ENCODE measurements at places on chromosomes 7 and 10. TPM values are rescaled to one million over a fixed set of nuclear protein-coding genes. Genes with fewer than 3 reads are reported as not detected.
A peak's percentile ranks its signal among the peaks of the same experiment; 100 is the strongest.

GIMAP6 gene
- 37.3 TPM for total RNA-seq

BLOC1S2 gene
- total RNA-seq = 19.9 TPM

PIK3AP1 gene
- 10.6 TPM for total RNA-seq

C10orf105 gene
- not detected for total RNA-seq

FBXW4 gene
- 82.4 TPM for total RNA-seq

ZPBP gene
- 0.62 TPM for total RNA-seq

ZNF239 gene
- 1.8 TPM for total RNA-seq

MINDY4 gene
- 23.8 TPM for total RNA-seq

SMKR1 gene
- not detected for total RNA-seq

DNA sequence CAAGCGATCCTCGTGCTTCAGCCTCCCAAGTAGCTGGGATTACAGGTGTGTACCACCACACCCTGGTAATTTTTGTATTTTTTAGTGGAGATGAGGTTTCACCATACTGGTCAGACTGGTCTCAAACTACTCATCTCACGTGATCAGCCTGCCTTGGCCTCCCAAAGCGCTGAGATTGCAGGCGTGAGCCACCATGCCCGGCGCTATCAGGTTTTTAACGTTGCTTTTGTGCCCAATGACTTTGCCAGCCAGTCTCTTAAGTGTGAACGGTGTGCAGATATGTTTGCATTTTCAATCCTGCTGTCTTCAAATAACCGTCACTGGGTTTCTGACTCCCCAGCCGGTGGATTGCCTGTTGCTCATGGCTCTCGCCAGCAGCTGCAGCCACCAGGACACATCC is 201.8 kb upstream of the PPP2R2D start:
- DNase-seq = peak; percentile 1

DNA sequence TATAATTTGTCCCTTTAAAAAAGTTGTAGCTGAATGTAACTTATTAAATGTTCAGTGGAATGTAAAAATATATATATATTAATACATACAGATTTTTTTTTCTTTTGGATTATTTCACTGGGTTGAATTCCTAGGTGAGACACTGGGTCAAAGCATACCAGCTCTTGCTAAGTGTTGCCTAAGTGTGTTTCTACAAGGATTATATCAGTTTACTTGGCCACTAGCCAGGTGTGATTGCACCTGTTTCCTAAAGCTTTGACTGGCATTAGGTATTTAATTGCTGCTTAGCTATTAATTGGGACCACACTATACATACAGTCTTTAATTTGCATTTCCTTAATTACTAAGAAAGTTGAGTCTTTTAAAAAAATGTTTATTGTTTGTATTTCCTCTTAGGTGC is 5.5 kb upstream of the ELOVL3 start:
- no peak for DNase-seq

DNA sequence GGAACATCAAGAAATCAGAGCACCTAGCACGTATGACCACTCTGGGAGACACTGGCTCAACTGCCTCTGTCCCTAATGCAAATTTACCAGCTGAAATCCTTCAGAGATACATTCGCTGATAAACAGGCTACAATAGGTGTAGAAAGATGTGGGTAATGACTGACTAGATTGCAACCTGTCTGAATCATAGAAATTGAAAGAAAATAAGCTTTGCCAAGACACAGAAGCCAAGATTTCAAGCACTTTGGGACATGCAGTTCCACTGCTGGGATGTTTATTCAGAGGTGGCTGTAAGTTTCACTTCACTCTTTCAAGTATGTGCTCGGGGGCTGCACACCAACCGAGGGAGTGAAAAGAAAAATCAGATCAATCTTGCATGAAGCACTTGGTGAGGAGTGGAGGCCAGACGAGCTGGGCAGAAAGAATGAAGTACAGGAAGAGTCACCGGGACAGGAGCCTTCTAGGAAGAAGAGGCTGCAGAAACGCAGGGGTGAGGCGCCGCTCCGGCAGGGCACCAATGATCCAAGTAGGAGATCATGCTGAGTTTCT is 276.7 kb downstream of the PARD3 start:
- no peak for DNase-seq

DNA sequence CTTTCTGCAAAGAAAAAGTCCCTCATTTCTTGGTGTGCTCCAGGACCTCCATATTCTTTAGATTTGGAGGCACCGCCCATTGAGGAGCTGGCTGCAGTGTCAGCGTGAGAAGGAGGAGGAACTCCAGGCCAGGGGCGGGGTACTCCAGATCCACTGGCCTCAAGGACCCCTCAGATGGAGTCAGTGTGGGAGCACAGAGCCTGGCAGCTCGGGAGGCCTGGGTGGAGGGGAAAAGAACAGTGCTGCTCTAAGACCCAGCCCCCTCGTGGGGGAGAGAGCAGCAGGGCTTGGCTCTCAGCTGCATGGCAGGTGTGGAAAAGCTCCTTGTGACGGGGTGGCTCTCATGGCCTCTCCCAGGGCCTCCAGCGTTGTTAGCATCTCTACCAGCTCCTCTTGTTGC is 70.5 kb downstream of the ITGB1 start:
- no peak for DNase-seq

DNA sequence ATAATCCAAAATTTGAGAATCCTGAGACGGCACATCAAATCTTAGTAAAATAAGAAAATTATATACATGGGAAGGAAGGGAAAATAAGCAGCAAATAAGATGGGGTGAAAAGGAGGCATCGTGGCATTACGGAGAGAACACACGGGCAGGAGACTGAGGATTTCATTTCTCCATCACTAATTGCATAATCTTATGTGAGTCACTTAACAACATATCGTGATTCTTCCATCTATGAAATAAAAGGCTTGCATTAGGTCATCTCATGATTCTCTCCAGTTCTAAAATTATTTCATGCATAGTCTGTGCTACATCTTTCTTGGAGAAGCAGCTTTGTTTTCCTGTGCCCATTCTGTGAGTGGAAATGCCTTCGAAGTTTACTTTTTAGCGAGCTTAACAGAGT is 288.7 kb downstream of the LRMDA start:
- no peak for DNase-seq

GRCh38 chr7:80480566-80480965 is 31.3 kb downstream of the GNAT3 start:
- no peak for DNase-seq

DNA sequence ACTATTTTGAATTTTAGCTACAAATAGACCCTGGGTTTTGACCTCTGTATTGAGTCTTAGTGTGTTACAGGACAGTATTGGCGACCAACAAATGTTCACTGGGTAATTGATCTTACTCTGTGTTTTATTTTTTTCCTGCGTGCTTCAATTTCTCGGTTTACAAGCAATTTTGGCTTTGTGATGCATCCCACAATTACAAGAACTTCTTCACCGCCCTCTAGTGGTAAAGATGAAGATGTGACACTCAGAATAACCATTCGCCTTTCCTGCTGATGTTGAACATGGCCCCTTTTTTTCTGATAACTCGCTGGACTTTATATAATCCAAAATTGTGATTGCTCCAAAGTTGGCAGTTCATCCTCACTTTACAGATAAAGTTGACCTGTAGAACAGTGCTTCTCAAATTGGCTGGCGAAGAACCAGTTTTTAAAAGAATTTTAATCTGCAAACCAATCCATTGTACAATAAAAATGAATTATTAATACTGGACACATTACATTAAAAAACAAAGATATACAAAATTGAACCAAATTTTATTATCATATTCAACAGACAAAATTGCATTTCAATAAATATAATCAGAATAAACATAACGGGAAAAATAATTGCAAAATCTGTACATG is 20.2 kb upstream of the SMC3 start:
- DNase-seq = no peak

DNA sequence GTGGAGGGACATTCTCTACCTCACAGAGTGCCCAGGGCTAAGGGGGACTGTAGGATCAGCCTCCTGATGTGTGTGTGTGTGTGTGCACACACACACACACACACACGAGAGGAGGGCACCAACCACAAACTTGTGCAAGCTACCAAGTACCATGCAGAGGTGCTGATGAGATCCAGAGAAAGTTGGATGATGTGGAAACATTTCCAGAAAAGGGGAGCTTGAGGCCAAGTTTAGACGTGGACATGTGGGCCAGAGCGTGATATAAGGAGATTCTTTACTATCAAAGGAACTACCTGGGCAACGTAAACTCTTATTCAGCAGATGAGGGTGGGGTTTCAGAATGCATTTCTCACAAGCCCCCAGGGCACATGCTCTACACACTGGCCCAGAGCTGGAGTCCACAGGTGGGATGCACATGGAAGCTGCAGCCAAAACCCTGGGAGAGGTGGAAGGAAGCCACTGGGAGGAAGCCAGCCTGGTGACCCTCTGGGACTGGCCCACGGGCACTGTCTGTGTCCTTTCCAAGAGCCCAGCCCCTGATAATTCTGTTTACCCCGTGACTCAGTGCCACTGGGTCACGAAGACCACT is 53.5 kb downstream of the DLG5 start:
- DNase-seq = no peak

DNA sequence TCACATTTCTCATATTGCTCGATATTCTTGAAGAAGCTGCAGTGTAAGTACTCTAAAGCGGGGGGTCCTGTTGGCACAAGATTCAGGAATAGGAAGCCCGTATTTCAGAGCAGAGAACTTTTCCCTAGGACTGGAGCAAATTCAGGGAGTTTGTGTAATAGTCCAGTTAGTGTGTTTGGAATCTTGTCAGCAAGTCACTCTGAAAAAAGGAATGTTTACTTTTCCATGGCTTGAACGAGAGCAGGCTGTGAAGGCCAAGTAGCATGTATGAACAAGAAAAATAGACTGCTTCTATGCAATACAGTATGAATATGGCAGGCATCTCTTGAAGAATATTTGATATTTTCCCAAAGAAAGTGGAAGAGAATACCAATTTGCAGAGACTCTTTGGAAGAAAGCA is 39.8 kb downstream of the CDC123 start:
- no peak for DNase-seq

DNA sequence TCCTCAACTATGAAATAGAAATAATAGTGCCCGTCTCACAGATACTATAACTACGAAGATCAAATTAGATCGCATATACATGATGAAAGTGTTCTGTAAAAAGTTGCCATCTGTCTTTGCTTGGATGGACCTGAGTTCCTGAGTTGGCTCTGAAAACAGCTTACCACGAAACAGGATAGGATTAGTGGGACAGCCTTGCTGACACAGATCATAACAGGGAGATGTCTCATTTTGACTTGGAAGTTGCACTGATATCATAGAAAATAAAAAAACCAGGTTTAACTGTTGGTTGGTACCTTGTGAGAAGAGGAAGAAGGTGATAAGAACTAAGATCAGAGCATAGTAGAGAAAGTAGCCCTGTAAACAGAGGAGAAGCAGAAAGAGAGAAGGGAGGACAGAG is 79.3 kb upstream of the AGBL3 start:
- DNase-seq = no peak

DNA sequence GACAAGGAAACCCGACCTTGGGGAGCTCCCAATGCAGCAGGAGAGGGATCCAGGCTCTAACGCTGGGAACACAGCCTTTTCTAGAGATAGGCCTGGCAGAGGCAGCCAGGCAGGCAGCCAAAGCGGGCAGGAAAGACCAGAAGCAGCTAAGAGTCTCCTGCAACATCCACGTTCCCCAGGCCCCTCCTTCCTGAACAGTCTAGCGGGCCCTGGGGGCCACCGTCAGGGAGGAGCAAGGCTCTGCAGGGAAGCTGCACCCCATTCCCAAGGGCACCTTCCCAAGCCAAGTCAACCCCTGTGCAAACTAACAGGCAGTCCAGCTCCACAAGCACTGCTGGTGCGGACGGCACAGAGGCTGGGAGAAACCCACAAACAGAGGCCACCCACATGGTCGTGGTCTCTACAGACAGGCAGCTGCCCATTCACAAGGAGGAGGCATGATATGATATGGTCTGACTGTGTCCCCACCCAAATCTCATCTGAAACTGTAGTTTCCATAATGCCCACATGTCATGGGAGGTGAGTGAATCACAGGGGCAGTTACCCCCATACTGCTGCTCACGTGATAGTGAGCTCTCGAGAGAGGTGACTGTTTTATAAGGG is 115.7 kb downstream of the MAD1L1 start:
- peak; percentile 42 for DNase-seq

DNA sequence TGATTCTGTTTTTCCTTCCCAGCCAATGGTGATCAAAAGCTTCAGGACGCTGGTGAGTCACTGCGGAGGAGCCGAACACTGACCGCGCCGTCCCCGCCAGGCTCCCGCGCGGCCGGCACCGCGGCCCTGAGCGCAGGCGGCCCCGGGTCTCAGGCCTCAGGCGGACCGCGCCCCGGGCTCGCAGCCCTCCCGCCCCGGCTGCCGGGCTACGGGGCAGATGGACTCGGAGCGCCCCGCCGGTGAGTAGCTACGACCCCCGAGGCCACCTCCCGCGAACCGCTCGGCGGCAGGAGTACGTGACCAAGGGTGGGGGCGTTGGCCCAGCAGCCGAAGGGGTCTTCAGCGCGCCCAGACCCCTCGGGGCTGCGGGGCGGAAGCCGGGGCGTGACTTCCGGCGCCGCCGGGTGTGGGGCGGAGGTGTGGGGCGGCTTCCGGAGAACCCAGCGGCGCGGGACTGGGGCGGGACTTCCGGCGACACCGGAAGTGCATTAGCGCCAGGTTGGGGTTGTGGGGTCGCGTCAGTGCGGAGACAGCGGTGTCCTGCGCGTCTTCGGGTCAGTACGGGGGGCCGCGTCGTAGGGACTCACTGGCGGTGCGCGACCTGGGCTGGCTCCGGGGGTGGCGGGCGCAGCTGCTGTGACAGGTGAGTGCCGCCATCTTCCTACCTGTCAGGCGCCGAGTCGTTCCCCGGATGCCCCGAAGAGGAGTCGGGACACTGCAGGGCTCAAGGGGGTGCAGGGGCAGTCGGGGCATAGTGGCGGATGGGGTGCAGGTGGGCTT is at the start of gene WDR37:
WDR37 (plus strand) TSS at position 60 of the 780 bp plus-strand sequence. CDS start 15,771 bp downstream, outside the sequence.
- peak; percentile 86 for DNase-seq

All from uterus (tissue), 4 donors.